ENCODE measurements at places on chromosomes 4 and X.

- DNase-seq: no peak
Observed at GRCh38 chrX:20322887-20323286, 56.2 kb upstream of the RPS6KA3 start.

- no peak for DNase-seq
Observed at GRCh38 chrX:9166584-9166944, 132.6 kb upstream of the FAM9B start.

- no peak for DNase-seq
Observed at GRCh38 chr4:19675172-19675811, 576.4 kb upstream of the SLIT2 start.

- no peak for DNase-seq
Observed at GRCh38 chr4:47543331-47543730, 58.3 kb downstream of the ATP10D start.

GRCh38 chr4:126969360-126970235 lies 663.2 kb upstream of the INTU start:
- no peak for DNase-seq

- DNase-seq: no peak
Observed at GRCh38 chrX:47311932-47312774, 58.2 kb upstream of the ZNF157 start.

GRCh38 chr4:11741190-11741652 lies 312.5 kb upstream of the HS3ST1 start:
- no peak for DNase-seq

- no peak for DNase-seq
Observed at GRCh38 chr4:7506119-7506518, 71.4 kb upstream of the PSAPL1 start.

DNA sequence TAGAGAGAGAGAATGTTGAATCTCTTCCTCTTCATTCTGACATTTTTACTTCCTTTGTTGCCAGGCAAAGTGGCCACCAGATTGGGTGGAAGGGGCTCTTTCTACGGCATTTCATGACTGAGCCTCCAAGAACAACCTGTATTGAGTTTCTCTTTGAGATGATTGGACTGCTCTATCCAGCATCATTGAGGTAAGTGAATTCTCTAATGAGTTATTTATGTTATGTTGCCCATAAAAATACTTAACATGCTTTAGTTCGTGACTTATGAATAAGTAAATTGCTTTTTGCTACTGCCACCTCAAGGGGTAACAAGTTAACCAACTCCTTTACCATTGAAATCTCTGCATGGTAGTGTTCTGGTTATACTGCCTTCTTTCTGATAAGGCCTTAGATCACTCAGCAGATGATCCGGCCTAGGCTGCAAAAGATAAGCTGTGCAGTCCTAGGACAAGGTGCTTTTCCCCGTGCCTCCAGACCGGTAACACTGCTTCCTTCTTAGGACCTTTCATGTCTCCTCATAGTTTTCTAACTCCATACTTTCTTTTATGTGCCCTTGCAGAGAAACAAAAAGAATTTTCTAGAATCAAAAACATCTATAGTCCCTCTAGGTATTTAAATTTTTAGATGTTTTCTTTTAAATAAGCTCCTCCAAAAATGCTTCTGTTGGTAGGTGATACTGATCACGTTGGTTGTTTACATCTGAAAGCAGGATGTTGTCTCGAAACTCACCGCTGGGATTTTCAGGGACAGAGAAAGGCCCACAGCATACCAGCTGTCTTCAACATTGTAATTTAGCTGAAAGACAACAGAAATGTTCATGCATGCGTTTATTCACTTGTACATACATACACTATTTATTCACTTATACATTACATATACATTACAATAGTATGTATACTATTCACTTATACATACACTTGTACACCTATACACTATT lies 157.1 kb upstream of the RBPJ start:
- DNase-seq: no peak

DNA sequence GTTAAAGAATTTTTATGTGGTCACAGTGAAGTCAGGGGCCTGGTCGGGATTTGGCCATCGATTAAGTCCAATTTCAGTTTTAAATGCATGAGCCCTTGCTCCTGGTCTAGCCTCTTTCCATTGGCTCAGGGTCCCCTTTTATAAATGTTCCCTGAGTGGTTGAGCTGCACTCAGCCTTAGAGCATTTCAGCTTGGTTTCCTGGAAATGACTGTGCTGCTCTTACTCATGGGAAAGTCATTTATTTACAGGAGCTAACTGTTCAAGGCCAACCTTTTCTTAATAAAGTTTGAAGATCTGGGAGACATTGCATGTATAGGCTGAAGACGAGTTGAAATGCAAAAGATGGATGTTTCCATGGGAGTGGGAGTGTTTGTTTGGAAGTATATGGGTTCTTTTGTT lies 98.8 kb upstream of the CLNK start:
- no peak for DNase-seq

DNA sequence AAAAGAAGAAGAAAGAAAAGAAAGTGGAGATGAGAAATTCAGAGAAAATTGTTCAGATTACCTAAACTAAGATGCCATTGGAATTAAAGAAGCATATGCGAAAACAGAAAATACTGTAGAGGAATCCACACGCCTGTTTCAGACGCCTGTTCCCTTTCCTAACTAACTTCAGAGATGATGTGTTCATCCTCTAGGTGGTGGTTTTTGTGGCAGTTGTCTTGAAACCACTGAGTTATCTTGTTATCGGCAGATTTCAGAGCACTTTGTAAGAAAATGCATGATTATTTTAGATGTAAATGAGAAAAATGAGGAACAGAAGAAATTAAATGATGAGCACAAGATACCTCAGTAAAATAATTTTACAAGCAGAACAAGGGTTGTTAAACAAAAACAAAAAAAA lies 48.3 kb downstream of the FUNDC1 start:
- DNase-seq: no peak

- no peak for DNase-seq
Observed at GRCh38 chr4:30903502-30904214, 183.5 kb downstream of the PCDH7 start.

- DNase-seq: no peak
Observed at GRCh38 chrX:132270699-132271098, 51.5 kb upstream of the RAP2C start.

DNA sequence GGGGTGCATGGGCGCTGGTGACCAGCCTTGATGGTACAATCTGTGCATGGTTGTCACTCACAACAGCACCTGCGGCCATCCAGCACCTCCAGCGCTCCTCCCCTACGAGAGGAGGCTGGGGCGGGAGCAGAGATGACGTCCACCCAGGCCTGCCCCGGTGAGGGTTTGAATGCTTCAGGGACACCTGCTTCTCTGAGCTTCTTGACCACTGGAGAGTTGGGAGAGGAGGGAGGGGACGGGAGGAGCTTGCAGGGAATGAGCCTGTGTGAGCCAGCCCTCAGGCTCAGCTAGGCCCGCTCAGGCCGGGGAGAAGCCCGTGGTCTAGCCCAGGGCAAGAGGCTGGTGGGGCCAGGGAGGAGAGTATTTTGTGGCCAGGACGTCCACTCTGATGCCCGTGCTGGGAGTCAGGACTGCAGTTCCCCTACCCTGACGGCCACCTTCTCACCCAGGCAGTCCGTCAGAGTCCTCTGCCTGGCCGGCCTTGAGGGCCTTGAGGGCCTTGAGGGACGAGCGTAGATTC lies 59.2 kb downstream of the CPZ start:
- DNase-seq: no peak

DNA sequence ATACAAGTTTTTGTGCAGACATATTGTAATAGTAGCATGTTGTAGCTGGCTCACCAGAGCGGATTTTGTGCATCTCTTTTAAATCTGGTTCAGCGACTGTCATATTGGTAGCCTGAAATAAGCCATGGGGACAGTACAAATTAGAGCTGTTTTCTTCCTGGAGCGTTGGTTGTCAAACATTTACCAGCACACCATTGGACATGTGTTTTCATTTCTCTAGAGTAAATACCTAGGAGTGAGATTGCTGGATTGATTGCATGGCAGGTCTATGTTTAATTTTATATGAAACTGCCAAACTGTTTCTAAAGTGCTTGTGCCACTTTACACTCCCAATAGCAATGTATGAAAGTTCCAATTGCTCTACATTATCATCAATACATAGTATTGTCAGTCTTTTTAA lies 2.6 kb upstream of the ARAF start:
- no peak for DNase-seq

GRCh38 chrX:137575596-137576255 lies 9.8 kb downstream of the ZIC3 start:
- no peak for DNase-seq

GRCh38 chr4:8294036-8294435 lies 24.5 kb downstream of the HTRA3 start:
- no peak for DNase-seq

- DNase-seq: no peak
Observed at GRCh38 chrX:112651766-112652165, 28.0 kb downstream of the LHFPL1 start.

DNA sequence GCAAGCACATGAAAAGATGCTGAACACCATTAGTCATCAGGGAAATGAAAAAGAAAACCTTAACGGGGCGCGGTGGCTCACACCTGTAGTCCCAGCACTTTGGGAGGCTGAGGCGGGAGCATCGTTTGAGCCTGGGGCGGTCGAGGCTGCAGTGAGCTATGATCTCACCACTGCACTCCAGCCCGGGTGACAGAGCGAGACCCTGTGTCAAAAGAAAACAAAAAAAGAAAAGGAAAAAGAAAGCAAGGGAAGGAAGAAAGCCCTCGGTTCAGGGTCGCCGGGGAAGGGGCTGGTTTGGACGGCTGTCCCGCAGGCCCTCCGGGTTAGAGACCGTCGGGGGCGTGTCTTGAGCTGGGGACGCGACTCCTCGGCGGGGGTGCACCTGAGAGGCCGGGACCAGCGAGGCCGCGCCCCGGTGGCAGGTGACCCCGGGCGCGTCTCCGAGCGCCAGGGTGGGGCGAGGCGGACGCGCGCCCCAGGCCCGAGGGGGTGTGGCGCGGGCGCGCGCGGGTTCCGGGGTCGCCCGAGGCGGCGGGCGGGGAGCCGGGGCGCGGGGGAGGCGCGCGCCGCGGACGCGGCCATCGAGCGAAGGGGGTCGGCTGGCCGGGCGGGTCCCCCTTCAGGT lies 478 bp upstream of the PLXNA3 start:
- DNase-seq: no peak

GRCh38 chr4:140293979-140294378 lies 79.5 kb upstream of the SCOC start:
- no peak for DNase-seq

DNA sequence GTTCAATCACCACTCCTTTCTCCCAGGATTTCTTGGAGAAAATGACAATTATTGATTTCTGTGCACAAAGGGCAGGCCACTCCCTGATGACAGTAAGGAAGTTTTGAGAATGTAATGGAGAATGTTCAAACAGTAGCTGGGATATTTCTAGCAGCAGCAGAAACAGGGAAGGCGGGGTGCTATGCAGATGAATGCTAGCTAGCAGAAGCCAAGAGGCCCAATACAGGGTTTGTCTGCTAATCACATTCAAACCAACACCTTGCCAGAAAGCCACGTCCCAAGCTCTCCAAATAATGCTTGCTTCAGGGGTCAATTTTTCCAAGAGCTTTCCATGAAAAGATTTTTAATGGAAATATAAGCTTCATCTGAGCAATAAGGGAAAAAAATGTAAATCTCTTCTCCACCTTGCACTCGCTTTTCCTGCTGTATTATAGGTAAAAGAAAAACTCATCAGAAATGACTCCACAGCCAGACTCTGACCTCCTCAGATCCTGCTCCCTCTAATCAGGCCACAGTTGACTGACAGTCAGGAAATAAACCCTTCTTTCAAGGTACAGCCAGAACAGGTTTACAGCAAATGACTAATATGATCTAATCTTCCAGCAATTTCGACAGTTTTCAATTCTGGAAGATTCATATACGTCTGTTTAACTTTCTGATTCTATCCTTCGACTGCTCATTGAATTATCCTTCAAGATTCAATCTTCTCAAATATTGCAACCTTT lies 84.7 kb upstream of the PCDH19 start:
- no peak for DNase-seq

DNA sequence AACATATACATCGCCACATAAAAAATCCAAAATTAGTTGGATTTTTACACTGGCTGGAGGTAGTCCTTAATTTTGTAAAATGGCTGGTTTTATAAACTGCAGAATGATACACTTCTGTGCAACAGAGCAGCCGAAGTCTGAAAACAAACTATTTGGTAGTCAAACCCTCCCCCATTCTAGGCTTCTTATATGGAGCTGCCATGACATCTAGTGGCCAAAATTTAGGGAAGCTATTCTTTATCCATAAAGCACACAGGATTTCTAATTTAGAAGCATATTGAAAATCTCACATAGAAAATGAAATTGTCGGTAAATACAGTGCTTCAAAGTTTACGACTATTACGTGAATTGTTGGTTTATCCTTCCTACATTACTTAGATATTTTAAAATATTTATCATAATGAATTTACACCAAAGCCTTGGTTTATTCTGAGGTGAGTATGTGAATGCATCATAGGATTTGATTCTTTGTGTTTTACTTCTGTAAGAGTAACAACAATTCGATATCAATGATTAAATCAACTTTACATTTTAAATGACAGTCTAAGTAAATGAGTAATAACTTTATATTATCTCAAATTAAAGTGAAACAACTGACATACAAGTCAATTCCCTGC lies 113.4 kb upstream of the FAM241A start:
- no peak for DNase-seq

GRCh38 chr4:3765271-3766035 lies 732 bp upstream of the ADRA2C start:
- no peak for DNase-seq

- DNase-seq: no peak
Observed at GRCh38 chr4:129384974-129385373, 289.0 kb downstream of the C4orf33 start.

DNA sequence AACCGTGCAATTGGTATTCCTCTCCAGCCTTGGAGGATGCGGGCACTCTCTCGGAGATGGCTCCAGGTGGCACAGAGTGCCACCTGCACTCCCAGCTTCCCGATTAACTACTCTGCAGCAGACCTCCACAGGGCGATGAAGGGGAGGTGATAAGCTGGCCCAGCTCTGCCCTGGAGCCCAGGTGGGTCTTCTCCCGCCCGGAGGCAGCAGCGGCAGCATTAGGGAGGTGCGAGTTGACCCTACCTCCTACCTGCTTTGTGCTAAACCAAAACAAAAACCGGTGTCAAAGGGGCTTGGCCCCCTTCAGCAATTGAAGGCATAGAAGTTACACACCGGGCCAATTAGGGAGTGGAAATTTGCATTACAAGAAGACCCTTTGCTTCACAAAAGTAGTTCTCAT lies 137.4 kb upstream of the MAMLD1 start:
- no peak for DNase-seq
